ENCODE measurements at places on chromosomes 7 and 10. TPM values are rescaled to one million over a fixed set of nuclear protein-coding genes. Genes with fewer than 3 reads are reported as not detected.

The LRIT1 gene
- total RNA-seq = not detected

The CCDC3 gene
- total RNA-seq = 0.48 TPM

The TDRD1 gene
- not detected for total RNA-seq

The HOXA7 gene
- total RNA-seq = not detected

The FAM180A gene
- total RNA-seq = not detected

The FEZF1 gene
- not detected for total RNA-seq

The KCP gene
- 1.4 TPM for total RNA-seq

DNA sequence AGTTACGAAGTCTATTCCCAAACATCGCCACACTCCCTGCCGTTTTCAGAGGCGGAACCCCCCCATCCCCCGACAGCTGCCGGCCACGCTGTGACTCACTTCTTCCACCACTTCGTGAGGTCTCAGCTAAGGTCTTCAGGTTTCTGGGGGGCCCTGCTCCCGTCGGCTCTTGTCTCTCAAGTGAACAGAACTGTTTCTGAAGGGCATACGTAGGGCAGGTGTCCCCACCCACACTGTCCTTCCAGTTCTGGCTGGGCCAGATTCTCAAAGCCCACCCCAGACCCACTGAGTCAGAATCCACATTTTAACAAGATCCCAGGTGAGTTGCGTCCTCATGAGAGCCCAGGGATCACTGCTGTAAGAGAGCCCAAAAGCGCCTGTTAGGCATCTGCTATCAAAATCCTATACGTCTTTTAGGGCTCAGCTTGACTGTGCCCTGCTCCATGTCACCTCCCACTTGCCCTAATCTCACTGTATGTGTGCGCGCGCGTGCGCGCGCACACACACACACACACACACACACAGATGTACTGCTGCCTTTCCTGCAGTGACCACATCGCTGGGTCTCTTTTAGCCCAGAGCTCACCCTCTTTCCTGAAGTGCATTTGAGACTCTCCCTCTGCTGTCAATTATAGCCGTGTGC, 78.8 kb downstream of the PROSER2 start:
- DNase-seq = no peak

DNA sequence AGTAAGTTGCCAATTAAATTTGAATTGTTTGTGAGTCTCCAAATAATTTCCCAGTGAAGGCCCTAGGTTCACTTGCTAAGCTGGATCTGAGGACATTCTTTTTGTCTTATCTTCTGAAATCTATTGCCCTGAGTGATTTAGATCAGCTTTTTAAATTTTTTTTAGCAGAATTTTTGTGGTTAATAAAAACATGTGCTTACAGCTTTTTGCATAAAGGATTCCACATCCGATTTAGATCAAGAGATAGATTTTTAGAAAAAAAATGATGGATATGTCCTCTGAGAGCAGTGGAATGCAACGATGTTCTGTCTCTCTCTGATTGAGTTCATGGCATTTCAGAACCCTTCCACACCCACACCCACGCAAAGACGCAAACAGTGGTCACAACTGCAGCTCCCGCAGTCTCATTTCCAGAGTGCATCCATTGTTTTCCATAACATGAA, 358.8 kb downstream of the SUGCT start:
- no peak for DNase-seq

DNA sequence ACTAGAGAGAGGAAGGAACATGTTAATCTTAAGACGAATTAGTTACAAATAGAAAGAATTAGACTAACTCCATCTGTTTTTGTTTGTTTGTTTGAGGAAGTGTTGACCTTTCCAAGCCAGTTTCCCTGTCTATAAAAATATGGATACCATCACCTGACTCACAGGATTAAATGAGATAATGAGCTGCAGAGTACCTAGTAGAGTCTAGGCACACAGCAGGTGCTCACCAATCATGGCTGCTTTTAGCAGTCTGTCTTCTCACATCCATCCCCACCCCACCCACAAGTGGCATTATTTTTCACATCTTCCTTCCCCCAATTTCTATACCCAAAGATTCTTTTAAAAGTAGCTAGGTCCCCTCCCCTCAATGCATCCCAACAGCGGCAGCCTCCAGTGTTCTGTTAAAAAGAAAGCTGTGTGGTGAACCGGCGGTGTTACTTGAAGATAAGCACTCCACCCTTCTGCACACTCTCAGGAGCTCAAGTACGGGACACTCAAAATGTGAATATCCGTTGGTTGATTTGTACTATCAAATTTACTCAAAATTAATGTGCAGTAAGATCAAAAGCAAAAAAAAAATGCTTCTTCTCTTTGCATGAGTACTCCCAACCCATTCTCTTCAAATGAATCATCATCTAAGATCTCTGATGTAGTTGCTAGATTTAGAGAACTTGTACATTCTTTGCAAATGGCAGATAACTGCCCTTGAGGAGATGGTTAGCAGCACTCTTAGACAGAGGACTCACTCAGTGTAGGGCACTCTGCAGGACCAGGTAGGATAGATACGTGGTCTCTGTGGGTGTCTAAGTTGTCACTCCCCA, 145.4 kb upstream of the ASAH2 start:
- peak; percentile 49 for DNase-seq

- DNase-seq = no peak
These were observed 1.3 kb upstream of the NMT2 start for GRCh38 chr10:15169555-15170401.

GRCh38 chr10:15464381-15464780, 93.3 kb upstream of the FAM171A1 start:
- no peak for DNase-seq

GRCh38 chr10:61904733-61905725, 3.5 kb downstream of the ARID5B start:
- peak; percentile 81 for DNase-seq

DNA sequence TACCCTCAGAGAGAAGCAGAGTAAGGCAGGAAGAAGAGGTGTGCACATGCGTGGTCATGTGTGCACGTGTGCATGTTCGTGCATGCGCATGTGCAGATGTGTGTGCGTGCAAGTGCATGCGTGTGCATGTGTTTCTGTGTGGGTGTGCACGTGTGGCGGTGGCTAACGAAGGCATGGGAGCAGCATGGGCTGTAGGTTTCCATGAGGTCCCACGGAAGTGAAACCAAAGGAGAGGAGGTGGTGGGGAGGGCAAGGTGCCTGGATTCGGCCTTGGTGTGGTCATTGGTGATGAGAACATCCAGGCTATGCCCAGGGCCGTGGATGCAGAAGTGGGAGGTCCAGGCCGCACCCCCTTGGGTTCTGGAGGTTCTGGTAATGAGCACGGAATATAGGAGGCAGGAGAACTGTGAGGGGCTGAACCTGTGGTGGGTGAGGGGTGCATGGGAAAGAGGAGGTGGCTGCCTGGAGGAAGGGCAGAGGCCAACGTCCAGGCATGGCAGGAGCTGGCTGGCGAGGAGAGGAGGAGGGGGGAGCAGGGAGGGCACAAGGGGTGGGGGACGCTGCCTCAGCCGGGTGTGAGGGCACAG, 2.4 kb upstream of the INPP5A start:
- DNase-seq = no peak

DNA sequence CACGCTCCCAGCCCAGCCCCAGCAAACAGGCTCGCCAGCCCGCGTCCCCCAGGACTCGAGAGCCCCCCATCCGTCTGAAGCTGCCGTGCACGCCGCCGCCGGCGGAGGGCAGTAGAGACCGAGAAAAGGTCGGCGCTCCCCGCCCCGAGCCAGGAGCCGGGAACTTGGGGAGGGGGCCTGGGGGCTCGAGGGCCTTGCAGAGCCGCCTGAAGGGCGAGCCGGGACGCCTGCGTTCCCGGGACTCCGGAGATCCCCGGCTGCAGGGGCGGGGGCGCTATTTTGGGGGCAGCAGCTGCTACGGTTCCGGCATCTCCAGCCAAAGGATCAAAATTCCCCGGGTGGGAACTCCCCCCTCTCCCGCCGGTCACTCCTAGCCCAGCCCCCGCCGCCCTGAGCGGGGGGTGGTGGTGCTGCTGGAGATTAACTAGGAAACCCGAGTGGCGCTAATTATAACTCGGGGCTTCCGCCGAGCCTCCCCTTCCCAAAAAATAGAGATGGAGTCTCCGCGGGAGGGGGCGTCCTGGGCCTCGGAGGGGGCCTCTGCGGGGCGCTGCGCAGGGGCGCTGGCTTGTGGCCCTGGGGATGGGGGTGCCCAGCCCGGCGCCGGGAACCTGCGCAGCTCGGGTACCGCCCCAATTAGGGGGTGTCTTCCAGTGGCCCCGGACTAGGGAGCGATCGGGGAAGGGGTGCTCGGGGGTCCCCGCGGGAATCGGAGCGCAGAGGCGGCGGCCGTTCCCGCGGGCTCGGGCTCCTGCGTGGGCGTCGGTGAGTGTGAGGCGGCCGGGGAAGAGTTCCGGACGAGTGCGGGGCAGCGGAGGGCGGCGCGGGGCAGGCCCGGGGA, 608 bp downstream of the ACHE start:
- no peak for DNase-seq

- DNase-seq = no peak
These were observed 18.1 kb upstream of the ZNF273 start for GRCh38 chr7:64884913-64885370.

DNA sequence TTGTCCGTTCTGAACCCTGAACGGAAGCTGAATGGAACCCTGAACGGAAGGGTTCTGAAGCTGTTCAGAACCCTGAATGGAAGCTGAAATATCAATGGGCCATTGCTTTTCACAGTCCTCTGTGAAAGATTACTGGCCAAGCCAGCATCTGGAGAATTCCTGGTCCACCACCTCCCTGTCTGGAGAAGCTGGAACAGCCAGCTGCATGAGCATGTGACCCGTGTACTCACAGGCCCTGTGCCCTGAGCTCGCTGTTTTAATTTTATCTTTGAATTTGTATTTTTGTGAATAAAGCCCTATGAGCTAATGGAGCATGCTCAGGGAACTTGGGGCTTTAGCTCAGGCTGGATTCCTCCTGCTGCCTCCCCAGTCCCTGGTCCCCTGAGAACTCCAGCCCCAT, 37.2 kb downstream of the HTRA1 start:
- no peak for DNase-seq

GRCh38 chr7:102284891-102285539, 1.7 kb upstream of the SH2B2 start:
- no peak for DNase-seq

GRCh38 chr10:13632884-13633440, 46.2 kb downstream of the PRPF18 start:
- no peak for DNase-seq

- no peak for DNase-seq
These were observed 19.7 kb downstream of the LIMK1 start for GRCh38 chr7:74103219-74103772.

DNA sequence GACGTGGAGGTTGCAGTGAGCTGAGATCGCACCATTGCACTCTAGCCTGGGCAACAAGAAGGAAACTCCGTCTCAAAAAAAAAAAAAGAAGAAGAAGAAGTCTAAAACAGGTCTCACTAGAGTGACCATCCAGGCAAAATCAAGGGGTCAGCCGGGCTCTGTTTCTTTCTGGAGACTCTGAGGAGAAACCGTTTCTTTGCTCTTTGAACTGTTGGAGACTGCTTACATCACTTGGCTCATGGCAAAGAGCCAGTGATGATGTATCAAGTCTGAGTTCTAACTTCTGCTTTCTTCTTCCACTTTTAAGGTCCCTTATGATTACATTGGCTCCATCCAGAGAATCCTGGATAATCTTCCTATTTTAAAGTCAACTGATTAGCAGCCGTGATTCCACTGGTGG, 306.8 kb downstream of the WDR11 start:
- DNase-seq = peak; percentile 68

- no peak for DNase-seq
These were observed 13.1 kb downstream of the GNAT3 start for GRCh38 chr7:80498481-80499349.

GRCh38 chr10:60869652-60870415, 74.2 kb downstream of the RHOBTB1 start:
- no peak for DNase-seq

DNA sequence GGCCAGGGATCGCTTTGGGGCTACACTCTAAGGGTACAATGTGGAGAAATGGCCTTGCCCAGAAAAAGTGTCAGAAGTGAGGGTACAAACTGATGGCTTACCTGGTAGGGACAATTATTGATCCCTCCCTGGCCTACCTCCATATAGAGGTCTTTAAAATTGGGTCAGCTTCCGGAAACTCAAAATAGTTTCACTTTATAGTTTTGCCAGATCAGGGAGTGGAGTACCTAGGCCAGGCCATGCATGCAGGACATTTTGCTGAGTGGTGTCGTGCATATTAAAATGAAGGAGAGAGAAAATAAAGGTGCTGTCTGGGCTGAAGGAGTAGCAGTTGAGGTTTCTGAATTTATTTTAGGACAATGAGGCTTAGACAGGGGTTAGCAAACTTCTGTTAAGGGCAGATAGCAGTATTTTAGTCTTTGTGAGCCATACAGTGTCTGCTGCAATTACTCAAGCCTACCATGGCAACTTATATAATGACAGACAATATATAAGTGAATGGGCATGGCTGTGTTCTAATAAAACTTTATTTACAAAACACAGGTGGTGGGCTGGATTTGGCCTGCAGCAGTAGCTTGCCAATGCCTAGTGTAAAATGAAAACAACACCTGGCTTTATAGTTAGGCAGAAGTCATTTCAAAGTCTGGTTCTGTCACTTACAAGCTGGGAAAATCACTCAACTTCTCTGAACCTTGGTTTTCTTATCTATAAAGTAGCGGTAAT, 176.9 kb upstream of the AOAH start:
- DNase-seq = no peak

DNA sequence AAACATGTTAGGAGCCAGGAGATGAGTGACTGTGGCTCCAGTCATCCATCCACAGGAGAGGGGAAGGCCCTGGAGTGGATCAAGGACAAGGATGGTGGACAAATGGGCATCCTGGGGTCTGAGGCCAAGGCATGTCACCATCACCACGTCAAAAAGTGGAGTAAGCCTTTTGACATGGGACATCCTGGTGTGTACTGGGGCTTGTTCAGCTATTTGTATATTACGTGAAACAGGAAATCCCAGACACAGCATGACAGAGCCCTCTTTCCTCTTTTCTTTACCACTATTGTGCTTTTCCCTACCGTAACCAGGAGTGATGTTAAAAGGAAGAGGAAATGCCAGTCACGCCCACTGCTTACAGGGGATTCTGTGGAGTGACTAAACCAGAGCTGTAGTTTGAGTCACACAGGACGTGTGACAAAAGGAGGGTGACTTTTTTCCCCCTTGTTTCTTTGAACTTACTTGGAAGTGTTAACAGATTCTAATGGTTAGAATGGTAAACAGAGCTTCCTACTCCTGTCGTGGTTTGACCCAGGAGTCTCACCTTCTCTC, 15.4 kb downstream of the ACSL5 start:
- peak; percentile 97 for DNase-seq

DNA sequence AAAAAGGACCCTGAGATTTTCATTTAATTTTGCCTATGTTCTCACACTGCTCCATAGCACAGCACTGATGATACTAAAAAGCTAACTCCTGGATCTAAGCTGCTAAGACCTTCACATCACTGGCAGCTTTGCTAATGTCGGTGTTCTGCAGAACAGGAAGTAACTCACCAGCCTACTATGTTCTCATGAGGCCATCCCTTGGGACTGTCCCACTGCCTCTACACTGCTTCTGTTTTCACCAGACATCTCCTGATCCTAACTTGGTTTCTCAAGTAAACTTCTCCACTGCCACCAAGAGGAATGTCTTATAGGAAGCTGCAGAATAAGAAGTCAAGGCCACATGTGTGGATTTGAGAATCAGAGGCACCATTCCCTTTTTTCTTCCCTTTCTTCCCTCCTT, 15.1 kb downstream of the HTR7 start:
- DNase-seq = peak; percentile 10

Measured in HT1080 (cell line).